Upper lobe of right lung (tissue), 1 donor: ENCODE measurements at places on chromosomes 3 and 15.

DNA sequence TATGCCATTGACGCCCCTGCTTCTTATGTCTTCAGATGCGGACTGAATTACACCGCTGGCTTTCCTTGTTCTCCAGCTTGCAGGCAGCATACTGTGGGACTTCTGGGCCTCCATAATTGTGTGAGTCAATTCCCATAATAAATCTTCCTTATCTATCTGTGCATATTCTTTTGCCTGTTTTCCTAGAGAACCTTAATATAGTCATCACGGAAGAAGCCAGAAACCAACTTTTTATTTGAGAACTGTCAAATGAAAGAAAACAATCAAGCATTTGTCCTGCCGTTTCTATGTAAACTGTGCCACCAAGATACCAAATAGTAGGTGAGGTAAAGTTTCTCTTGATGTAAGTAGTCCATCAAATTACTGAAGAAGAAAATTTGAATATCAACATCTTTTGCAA is 51.8 kb upstream of the B3GALNT1 start:
- DNase-seq = no peak

DNA sequence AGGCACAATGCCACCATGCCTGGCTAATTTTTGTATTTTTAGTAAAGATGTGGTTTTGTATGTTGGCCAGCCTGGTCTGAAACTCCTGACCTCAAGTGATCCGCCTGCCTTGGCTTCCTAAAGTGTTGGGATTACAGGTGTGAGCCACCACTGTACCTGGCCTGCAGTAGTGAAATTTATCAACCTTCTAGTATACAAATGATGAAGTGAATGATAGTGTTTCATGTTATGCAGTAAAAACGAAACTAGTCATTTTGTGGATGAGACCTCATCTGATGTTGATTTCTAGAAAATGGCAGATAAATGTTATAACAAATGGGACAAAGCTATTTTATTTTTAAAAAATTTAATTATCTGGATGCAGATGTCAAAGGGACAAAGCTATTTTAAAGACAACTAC is 32.9 kb downstream of the NXPE3 start:
- no peak for DNase-seq

DNA sequence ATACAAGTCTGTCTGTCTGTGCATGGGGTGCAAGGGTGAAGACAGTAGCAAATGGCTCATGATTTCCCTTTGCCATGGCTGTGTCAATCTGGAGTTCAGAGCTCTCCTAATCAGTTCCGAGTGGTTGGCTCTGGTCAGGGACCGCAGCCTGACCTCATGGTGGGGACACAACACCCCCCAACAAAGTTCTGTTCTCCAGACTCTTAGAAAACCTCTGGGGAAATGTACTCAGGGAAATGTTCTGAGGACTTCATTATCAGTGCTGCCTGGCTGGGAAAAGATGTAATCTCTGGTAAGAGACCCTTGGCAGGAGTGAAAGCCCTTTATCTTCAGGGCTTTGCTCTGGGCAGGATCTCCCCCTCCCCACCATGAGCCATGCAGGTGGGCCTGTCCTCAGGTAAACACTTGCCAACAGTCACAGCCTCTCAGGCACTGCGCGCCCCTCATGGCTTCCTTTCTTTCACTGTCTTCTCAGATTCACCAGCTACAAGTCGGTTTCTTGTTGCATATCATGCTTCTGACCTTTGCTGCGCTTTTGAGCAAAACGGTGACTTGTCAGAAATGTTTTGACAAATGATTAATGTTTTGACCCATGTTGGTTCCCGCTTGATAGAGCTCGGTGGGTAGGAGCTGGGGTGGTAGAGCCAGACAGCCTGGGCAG is 95.5 kb downstream of the ST6GAL1 start:
- no peak for DNase-seq

GRCh38 chr3:41682996-41683395 is 278.9 kb downstream of the ULK4 start:
- no peak for DNase-seq
